ENCODE measurements at places on chromosomes 12 and 14. TPM values are rescaled to one million over a fixed set of nuclear protein-coding genes. Genes with fewer than 3 reads are reported as not detected.

KRT3 gene
- not detected for total RNA-seq

RASAL1 gene
- not detected for total RNA-seq

NTN4 gene
- total RNA-seq = 71.1 TPM

KRT6C gene
- not detected for total RNA-seq

SLC6A13 gene
- not detected for total RNA-seq

KRT2 gene
- not detected for total RNA-seq

FOXG1 gene
- total RNA-seq = not detected

PRB4 gene
- total RNA-seq = not detected

COCH gene
- total RNA-seq = 1.3 TPM

All from cardiac atrium fibroblast (primary cell).